ENCODE measurements at places on chromosomes 13 and 19.

- H3K27ac ChIP-seq = no peak overlapping the region
- DNase-seq = no peak
- no peaks in the 10 kb centered on the region for H3K27me3 ChIP-seq
- no peaks in the 10 kb centered on the region for H3K36me3 ChIP-seq
- peaks cover 33% of the 10 kb centered on the region for H3K4me1 ChIP-seq
- H3K4me3 ChIP-seq = no peak overlapping the region
These were observed 59.8 kb upstream of the MED4 start for GRCh38 chr13:48154671-48155070.

DNA sequence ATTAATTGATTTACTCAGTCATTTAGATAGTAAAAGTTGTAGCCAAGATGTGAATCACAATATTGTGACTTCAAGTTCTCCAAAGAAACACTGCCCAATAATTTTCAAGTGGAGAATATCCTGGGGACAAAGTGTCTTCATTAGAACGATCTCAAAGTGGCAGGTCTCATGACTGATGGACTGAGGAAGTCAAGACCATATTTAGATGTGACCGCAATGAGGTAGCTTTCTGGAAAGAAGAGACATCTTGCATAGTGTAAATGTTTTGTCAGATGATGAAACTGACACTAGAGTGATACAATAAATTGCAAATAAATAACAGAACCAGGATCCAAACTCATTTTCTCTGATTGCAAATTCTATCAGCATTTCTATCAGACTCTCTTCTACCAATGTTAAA is 1476.9 kb downstream of the EFNB2 start:
- H3K27ac ChIP-seq = no peak overlapping the region
- H3K36me3 ChIP-seq = no peaks in the 10 kb centered on the region
- H3K4me1 ChIP-seq = no peaks in the 10 kb centered on the region
- no peak for DNase-seq
- H3K27me3 ChIP-seq = no peaks in the 10 kb centered on the region

DNA sequence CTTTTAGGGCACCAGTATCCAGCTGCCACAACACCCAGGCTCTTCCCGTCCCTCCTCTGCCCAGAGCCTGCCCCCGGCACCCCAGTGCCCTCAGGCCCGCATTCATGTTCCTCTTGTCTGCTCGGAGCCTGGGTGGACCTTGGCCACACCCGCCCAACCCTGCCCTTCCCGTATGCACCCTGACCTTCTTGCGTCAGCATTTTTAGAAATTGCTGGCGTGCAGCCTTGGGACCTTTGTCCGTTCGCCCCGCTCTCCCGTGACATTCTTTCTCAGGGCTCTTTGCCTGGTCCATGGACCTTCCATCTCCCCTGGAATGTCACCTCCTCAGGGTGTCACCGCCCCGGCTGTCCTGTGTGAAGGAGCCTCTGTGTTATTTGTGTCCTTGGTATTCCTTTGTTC is 7.6 kb downstream of the NUCB1 start:
- peaks cover 44% of the 10 kb centered on the region for H3K36me3 ChIP-seq
- H3K4me3 ChIP-seq = no peak overlapping the region
- no peak overlapping the region for H3K27ac ChIP-seq

DNA sequence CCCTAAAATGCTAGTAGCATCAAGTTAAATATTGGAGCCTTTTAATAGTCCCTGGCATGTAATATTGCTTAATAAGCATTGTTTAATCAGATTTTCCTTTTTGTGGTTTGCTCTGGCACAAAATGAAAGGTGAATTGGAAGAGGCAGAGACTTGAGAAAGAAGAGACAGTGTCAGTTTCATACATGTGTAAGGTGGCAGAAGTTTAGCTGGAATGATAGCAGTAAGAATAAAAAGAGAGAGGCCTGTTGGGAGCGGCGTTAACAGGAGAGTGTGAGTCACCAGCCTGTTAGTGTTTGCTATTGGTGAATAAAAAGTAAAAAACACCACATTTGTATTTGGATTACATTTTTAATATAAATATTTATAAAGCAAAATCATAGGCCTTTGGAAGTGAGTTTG is 145.3 kb downstream of the PDS5B start:
- H3K4me3 ChIP-seq = no peak overlapping the region
- peaks cover 3% of the 10 kb centered on the region for H3K4me1 ChIP-seq
- H3K27me3 ChIP-seq = no peaks in the 10 kb centered on the region
- no peak for DNase-seq
- H3K27ac ChIP-seq = no peak overlapping the region

DNA sequence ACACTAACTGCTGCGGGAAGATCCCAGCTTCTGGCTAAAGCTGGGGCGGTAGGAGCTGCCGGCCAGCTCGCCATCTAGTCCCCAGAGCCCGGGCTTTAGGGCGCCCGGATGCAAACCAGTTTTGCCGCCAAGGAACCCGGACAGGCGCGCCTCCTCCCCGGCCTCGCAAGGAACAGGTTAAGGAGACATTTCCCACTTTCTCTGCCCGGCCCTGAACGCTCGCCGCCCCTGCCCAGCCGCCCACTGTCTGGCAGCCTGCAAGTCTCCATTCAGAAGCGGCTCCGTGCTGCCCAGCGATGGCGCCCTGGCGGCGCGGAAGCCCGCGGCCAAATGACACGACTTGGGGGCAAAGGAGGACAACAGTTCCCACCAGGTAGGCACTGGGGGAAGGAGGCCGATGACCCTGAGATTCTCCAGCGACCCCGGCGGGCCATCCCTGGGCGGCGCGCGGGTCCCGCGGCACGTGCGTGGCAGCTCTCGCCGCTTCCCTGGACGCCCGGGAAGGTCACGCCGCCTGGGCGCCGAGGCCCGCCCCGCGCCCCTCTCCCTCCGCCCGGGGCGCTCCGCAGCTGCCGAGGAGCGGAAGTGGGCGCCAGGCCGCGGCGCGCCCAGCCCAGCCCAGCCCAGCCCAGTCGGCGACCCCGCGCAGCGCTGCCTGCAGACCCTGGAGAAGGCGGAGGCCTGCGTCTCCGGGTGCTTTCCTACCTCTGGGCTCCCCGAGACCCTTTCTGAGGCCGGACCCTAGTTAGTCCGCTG is 42.2 kb upstream of the HNRNPA1L2 start:
- H3K4me3 ChIP-seq = peak overlapping the region; percentile 29
- no peaks in the 10 kb centered on the region for H3K36me3 ChIP-seq
- peaks cover 13% of the 10 kb centered on the region for H3K27me3 ChIP-seq
- peaks cover 11% of the 10 kb centered on the region for H3K4me1 ChIP-seq
